ENCODE measurements at places on chromosomes 7 and 10. TPM values are rescaled to one million over a fixed set of nuclear protein-coding genes. Genes with fewer than 3 reads are reported as not detected.

GRCh38 chr7:81752318-81752714 is 17.5 kb downstream of the HGF start:
- no peak for DNase-seq

DNA sequence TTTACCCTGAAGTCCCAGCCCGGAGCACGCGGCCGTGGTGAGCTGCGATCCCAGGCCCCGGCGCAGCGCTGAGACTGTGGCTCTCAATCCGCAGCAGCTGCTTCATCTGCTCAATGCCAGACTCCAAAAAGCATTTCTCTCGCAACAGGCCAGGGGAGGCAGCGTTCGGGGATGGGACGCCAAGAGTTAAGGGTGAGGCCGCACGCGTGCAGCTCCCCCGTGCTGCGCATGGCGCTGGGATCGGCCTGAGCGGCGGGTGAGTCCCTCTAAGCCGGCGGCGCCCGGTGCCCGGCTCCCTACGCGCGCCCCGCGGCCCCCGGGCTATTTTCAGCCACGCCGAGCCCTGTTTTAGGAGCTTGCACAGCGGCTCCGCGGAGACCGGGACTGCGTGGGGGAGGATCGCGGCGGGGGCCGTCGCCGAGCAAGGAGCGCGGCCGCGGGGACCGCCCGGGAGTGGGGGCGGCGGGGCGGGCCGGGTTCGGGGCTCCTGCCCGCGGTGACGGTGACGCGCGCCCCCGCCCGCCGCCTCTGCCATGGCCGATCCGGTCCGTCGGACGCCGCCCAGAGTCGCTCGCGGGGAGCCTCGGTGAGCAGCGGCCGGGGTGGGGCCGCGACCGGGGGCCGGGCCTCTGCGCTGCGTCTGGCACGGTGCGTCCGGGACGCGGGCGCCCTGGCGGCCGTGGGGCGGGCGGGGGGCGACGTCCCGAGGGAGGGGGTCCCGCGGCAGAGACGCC is 29.4 kb upstream of the JAKMIP3 start:
- DNase-seq: no peak

- DNase-seq: no peak
Observed at GRCh38 chr7:2276107-2276506, 34.1 kb downstream of the NUDT1 start.

DNA sequence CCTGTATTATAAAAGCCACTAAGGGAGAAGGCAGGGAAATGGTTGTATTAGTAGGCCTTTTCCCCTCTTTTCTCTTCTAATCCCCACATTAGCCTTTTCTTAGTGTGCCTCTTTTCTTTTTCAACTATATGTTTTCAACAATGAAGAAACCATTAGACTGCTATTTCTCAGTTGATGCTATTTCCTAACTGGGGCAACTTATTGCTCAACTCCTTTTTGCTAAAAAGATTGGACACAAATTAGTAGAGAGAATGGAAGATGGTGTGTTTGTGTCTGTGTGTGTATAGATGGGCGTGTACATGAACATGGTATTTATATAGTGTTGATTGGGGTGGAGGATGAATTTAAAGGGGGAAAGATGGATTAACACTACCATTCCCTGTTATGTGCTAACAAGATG is 28.4 kb downstream of the TBC1D12 start:
- DNase-seq: no peak

- DNase-seq: no peak
Observed at GRCh38 chr7:54888734-54889082, 129.7 kb upstream of the SEC61G start.

The SFTPA1 gene
- total RNA-seq: not detected

The SLC13A1 gene
- total RNA-seq: not detected

DNA sequence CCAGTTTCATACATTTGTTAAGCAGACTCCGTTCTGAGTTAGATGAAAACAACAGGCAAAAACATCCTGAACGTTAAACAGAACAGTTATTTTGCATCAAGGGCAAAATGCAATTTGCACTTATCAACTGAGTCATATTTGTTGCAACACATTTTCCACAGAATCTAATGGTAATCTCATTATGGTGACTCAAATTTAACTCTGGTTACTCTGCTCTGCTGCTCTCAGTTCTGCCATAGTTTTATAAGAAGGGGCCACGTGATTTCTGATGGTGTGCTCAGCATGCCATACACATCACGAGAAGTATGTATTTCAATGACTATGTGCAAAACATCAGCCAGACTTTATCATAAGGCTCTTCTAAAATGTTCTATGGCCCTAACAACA is 148.8 kb downstream of the CHCHD3 start:
- DNase-seq: no peak

DNA sequence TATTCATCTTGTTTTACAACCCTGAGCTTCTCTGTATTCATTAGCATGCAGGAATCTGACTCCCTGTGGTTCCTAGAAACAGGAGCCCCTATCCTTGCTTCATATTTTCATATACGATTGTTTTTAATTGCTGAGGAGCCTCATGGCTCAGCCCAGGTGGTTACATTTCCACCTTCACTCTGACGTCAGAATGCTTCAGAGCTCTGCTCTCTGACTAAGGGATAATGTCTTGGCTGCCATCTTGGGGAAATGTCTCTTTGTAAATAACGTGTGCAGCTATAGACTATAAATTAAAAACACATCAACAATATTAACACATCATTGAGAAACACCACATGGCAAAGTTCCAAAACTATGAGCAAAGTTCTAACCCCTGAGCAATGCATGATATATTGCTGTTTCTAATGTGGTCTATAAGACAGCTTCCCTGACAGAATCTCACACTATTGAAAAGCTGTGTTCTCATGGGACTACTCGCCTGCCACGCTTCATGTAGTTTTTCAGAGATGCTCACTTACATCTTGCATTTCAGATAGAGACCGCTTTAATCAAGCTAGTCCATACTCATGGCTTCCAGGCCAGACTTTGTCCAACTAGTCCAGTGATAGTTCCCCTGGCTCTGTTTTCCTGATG is 227.0 kb downstream of the SORCS3 start:
- no peak for DNase-seq

The TMEM213 gene
- not detected for total RNA-seq

Data from kidney epithelial cell (primary cell).